Activated CD8-positive, alpha-beta T cell treated with anti-CD3 and anti-CD28 coated beads, Interleukin-2, amount 10 ng/mL, durations not matched to agents 7 days and 5 days (primary cell): ENCODE measurements at places on chromosomes 4 and X. TPM values are rescaled to one million over a fixed set of nuclear protein-coding genes. Genes with fewer than 3 reads are reported as not detected.

DNA sequence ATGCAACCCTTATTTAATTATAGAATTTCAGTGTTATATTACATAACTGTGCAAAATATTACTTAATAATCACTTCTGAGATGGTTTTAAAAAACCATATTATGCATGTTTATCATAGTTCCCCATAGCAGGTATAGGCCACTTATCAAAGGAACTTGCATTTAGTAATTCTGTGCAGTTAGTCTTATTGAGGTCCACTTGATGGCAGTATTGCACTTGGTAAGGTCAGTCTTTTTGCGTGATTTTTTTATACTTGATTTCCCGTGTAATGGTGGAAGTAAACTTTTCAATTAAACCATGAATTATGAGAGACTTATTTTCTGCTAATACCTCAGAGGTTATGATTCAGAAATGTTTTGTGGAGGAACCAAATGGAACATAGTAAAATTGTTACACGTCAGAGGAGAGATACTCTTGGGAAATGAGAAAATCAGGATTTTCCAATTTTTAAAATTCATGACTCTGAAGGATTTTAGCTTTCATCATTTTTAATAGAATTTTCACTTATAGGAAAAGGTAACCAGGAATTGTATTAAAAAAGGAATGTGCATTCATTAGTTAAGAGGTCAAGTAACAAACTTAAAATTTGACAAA, 230.0 kb downstream of the CCSER1 start:
- H3K27me3 ChIP-seq, result no peaks in the 10 kb centered on the region
- H3K4me3 ChIP-seq, result no peak overlapping the region
- H3K4me1 ChIP-seq, result no peaks in the 10 kb centered on the region
- H3K27ac ChIP-seq, result no peak overlapping the region
- no peak for DNase-seq

DNA sequence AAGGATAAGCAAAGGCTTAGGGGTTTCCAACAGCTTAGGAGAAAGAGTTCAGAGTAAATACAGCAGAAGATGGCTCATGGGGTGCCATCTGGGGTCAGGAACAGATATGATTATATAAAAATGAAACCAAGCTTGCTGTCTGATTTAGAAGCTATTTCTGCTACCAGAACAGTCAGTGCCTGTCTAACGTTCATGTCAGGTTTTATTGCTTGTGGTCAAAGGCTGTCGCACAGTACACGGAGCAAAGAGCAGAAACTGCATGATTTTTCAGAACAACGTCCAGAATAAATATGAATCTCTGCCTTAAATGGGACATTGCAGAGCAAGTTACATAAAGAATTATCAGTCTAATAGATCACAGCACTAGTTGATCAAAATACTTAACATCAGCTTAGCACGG, 17.4 kb downstream of the CETN2 start:
- H3K27me3 ChIP-seq, result peaks cover 4% of the 10 kb centered on the region
- no peak for DNase-seq
- H3K4me1 ChIP-seq, result peaks cover 10% of the 10 kb centered on the region
- no peak overlapping the region for H3K4me3 ChIP-seq

DNA sequence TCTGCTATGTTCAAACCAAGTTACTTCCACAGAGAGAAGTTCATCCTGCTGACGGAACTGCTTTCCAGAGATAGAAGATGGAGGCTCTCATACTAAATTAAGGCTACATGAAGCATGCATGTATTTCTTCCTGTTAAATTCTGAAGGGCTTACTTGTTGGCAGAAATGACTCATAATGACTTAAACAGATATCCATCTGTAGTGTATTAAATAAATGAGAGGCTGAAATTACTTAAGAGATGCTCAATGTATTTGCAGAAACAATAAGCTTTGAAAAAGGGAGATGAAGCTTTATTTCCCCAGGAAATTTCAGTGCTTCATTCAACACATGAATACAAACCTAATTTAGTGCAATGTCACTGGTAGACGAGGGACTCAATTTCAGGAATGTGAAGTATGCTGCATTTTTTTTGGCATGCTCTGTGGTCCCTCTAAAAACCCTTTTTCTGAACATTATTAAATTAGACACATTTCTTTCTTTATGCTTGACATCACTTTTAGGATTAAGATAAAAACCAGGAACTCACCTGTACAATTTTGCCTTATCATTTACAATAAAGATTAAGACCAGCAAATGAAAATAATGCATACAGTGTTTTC, 759.1 kb upstream of the POU3F4 start:
- DNase-seq, result no peak
- H3K4me1 ChIP-seq, result no peaks in the 10 kb centered on the region
- no peak overlapping the region for H3K27ac ChIP-seq
- no peaks in the 10 kb centered on the region for H3K36me3 ChIP-seq
- no peaks in the 10 kb centered on the region for H3K27me3 ChIP-seq
- no peak overlapping the region for H3K4me3 ChIP-seq

The MAGEB2 gene
- not detected for total RNA-seq

GRCh38 chr4:157018920-157019490, 47.4 kb upstream of the PDGFC start:
- DNase-seq, result no peak
- no peak overlapping the region for H3K4me3 ChIP-seq
- no peak overlapping the region for H3K27ac ChIP-seq

GRCh38 chr4:40811956-40812355, 62.2 kb downstream of the NSUN7 start:
- peaks cover 4% of the 10 kb centered on the region for H3K27me3 ChIP-seq
- H3K4me1 ChIP-seq, result no peaks in the 10 kb centered on the region
- no peak for DNase-seq
- H3K27ac ChIP-seq, result no peak overlapping the region
- H3K4me3 ChIP-seq, result no peak overlapping the region

- no peak for DNase-seq
- no peaks in the 10 kb centered on the region for H3K27me3 ChIP-seq
- peaks cover 21% of the 10 kb centered on the region for H3K4me1 ChIP-seq
These were observed at the start of gene RUFY3 for GRCh38 chr4:70721747-70722146. Gene RUFY3 (plus strand): TSS chr4:70721964. CDS start chr4:70722574, 610 bp downstream.

The ARHGAP6 gene
- not detected for total RNA-seq

The BST1 gene
- total RNA-seq, result 0.71 TPM

- DNase-seq, result no peak
- no peaks in the 10 kb centered on the region for H3K36me3 ChIP-seq
- H3K4me3 ChIP-seq, result no peak overlapping the region
- no peaks in the 10 kb centered on the region for H3K27me3 ChIP-seq
- H3K4me1 ChIP-seq, result no peaks in the 10 kb centered on the region
These were observed 117.1 kb downstream of the UNC5C start for GRCh38 chr4:95431678-95432077.

The NEUROG2 gene
- not detected for total RNA-seq

The ADGRA3 gene
- total RNA-seq, result 3.1 TPM

The TAF7L gene
- not detected for total RNA-seq

The CXCL6 gene
- not detected for total RNA-seq

DNA sequence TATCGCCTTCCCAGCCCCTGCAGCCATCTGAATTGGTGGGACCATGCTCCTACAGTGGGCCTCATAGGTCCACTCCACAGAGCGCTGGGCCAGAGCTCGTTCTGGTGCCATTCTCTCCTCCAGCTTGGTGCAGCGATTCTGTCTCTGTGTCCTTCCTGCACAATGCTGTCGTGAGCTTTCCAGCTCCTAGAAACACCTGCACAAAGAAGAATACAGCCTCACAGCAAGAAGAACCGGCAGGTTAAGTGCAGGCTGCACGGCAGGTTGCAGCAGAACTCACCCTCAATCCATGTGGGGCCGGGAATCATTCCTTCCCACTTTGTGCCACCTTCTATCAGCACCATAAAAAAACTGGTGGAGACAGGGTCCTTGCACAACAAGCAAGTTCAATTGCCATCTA, 101.2 kb upstream of the ENPP6 start:
- no peaks in the 10 kb centered on the region for H3K27me3 ChIP-seq
- peak; percentile 20 for DNase-seq
- no peak overlapping the region for H3K4me3 ChIP-seq
- H3K27ac ChIP-seq, result peak overlapping the region; percentile 34

The XPNPEP2 gene
- 1.7 TPM for total RNA-seq

DNA sequence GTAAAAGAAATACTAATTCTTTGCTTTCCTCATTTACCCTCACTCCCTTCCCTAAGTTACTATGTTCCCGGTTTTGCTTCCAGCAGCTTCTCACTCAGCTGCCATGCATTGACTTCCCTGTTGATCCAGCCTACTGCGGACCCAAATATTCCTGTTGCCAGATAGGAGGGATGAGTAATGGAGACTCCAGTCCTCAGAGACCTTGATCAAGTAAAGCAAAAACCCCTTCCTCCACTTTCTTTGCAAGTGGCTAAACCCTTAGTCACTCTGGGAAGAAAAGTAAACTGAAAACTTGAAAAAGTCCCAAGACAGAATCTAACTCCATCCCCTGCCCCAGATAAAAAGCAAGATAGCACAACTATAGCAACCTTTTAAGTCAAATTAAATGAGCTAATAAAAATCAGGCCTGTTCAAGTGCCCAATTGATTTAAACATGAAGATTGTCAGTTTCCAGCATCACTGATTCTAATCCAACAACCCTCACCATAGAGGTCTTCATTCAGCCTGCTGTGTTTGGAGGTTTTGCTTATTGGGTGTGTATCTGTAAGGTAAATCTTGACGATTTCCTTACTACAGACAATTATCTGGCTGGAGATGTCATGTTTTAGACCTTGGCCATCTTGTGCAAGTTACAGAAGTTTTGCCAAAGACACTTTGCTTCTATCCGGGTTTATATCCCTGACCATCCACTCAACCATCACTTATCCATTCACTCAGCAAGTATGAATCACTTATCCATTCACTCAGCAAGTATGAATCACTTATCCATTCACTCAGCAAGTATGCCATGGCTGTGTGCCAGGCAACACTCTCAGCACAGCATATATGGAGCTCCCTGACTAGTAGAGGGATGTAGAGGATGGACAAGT, 17.6 kb downstream of the FGFBP1 start:
- H3K4me1 ChIP-seq, result no peaks in the 10 kb centered on the region
- H3K4me3 ChIP-seq, result no peak overlapping the region
- no peaks in the 10 kb centered on the region for H3K36me3 ChIP-seq
- H3K27me3 ChIP-seq, result peaks cover 27% of the 10 kb centered on the region
- H3K27ac ChIP-seq, result no peak overlapping the region
